8988T (cell line): ENCODE measurements at places on chromosomes 11 and 22.
A peak's percentile ranks its signal among the peaks of the same experiment; 100 is the strongest.

- no peak for DNase-seq
Observed at GRCh38 chr11:68996376-68997123, 15.8 kb upstream of the MRGPRD start.

- peak; percentile 15 for DNase-seq
Observed at GRCh38 chr11:115505175-115505574, 960 bp upstream of the CADM1 start.

DNA sequence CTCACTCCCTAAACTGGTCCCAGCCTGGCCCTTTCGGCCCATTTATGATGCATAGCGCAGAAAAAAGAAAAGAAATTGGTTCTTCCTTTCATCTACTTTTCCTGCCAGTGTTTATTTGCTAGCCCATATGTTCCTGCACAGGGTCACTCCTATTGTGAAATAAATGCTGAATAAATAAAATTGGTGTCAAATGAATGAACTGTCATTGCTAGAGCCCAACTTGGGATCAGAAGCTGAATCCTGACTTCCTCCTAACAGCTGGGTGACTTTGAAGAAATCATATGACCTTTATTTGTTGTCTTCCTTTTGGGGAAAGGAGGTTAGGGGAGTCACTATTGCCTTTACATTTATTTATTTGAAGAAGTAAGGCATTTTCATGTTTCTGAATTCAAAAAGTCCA is 92.0 kb downstream of the PRR5L start:
- DNase-seq = no peak

GRCh38 chr11:81497202-81497804 is 1236.4 kb downstream of the FAM181B start:
- no peak for DNase-seq

- no peak for DNase-seq
Observed at GRCh38 chr11:81866896-81867295, 866.8 kb downstream of the FAM181B start.

DNA sequence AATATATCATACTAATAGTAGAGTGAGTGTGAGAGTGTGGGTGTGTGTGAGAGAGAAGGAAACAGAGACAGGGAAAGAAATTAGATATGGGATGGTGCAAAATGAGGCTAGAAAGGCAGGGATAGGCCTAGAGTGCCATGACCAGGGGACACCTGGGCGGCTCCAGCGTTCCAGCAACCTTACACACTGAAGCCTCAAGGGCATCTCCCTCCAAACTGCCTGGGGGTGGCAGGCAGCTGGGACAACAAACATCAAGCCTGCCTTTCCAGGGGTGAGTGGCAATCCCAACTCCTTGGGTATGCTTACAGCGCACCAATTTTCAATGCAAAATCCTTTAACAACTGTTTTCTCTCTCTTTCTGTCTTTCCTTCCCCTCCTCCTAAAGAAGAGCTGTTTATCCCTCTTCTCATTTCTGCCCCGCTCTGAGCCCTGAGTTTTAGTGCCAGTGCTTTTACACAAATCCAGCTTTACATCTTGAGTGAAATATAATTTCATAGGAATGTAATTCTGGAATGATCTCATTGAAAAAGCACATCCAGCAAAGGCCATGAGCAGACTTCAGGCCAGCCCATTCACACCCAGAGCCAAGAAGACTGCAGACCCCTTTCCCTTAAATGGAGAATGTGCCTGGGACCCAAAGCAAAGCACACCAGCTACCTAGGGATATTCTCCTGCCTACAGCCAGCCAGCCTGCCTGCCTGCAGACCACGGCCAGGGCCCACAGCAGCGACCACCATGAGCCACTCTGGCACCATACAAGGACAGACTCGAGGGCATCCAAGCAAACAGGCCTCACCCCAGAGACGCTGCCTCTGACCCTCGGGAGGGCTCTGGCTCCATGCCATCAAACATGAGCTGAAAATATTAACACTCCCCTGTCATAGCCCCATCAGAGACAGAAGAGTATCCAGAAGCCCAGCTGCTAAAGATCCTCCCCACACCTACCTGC is 90.3 kb downstream of the RPL27A start:
- DNase-seq = no peak

DNA sequence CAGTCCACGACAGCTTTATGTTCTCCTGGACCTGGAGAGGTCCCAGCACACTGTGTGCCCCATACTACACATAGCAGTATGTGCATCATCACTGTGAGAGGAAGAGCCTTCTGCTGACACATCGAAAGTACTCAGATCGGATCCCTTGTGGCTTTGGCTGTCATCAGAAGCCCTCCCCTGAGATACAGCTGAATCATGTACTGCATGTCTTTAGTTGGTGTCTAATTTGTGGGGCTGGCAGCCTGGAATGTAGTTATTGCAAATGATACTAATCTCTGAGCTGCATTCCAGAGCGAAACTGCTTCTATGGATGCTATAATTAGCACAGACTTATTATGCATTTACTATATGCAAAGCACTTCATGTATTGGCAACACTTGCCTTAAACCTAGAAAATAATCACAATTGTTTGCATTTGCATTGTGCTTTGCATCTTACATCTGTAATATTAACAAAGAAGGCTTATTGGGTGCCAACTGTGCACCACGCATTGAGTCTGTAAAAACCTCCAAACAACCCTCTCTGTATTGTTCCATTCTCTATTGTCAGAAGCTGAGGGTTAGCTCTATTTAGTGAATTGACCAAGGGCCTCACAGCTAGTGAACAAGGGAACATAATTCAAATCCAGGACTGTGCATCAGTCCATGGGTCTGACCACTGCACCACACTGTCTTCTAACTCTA is 89.2 kb upstream of the CRTAM start:
- DNase-seq = no peak
